ENCODE measurements at places on chromosomes 11 and 22.

DNA sequence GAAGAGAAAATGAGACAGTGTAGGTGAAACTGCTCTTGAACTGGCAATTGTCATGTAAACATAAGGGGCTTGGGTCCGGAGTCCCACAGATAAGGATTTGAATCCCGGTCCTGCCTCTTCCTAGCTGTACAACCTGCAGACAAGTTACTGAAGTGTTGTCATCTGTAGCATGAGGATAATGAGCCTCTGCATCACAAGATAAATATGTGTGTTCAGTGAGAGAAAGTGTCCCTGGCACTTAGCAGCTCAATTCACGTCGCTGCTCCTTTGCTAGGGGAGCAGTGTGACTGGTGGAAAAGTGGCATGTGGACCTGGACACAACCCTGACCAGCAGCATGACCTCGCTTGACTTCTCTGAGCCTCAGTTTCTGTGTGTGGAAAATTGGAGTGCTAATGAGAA lies 73.7 kb upstream of the NECTIN1 start:
- no peak for DNase-seq

- peak; percentile 48 for DNase-seq
These were observed at the start of gene STK33 for GRCh38 chr11:8593935-8594909. STK33 (minus strand) TSS chr11:8594228; CDS start chr11:8474905, 119,323 bp downstream.

GRCh38 chr11:58658623-58659022 lies 36.2 kb downstream of the CNTF start:
- no peak for DNase-seq

DNA sequence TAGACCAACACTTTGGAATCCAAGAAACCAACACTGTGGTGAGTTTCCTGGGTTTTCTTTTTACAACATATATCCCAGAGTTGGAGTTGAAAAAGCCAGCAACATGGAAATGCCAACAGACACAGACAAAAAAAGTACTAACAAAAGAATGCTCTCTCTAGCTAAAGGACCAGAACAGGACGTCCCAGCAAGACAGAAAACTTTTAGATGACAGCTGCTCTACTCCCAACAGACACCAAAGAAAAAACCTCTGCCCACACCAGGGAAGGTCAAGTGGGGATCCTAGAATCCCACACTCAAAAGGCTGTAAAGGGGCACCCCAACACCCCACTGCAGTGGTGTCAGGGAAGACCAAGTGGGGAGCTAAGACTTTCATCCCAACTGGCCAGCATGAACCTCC lies 23.3 kb downstream of the RRAS2 start:
- DNase-seq: no peak

GRCh38 chr11:101620026-101620425 lies 36.2 kb upstream of the TRPC6 start:
- DNase-seq: no peak

GRCh38 chr11:70341881-70342429 lies 56.4 kb upstream of the CTTN start:
- no peak for DNase-seq

- DNase-seq: no peak
These were observed 32.1 kb upstream of the ZBTB16 start for GRCh38 chr11:114027391-114027790.

DNA sequence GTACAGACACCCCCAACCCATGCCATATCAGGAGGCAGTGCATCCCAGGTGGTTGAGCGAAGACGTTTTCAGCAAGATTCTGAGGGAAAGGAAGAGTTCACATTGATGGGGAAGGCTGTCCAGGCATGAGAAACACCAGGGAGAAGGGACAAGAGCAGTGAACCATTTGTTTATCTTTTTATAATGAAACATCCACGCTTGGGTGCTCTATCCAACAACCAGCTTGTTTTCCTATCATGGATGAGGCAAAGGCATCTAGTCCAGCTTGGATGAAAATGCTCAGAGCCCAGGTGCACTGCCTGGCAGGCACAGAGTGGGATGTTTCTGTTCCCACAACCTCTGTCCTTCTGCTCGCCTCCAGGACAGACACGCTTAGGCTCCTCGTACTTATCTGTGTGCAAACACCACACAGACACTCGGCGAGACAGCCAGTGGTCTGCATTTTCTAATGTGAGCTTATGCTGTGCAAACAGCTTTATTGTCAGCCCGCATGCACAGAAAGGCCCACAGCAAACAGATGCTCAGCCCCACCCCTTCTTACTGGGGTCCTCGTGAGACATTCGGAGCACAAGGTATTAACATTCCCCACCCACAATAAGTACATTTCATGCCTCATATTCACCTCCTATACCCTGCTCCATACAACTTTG lies 45.4 kb upstream of the NTM start:
- DNase-seq: no peak

GRCh38 chr11:125239585-125240560 lies 75.3 kb downstream of the PKNOX2 start:
- DNase-seq: no peak

DNA sequence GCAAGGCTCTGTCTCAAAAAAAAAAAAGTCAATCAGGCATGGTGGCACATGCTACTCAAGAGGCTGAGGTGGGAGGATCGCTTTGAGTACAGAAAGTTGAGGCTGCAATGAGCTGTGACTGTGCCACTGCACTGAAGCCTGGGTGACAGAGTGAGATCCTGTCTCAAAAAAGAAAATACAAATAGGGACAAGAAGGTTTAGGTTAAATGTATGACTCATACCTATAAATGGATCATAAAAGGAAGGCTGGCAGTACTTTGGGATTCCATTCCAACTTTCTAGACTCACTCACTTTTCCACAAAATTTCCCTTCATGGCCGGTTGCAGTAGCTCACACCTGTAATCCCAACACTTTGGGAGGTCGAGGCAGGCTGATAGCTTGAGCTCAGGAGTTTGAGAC lies 25.6 kb upstream of the OSBP start:
- peak; percentile 21 for DNase-seq

DNA sequence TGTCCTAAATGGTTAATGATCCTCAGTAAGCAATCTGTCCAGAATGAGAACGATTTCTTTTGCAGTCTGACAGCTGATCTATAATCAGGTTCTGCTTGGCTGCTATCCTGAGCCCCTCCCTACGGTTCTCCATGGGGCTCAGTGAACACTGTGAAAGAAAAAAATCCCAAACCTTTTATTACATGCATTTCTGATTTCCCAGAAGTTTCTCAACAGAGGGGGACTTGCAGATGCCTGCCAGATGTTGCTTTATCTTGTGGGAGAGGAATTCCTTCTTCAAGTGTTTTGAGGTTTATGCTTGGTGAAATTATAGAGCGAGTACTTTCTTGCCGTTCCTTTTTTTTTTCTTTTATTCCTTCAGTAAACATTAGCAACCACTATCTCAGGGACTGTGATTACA lies 531.9 kb upstream of the ISX start:
- DNase-seq: no peak

GRCh38 chr22:38715176-38715764 lies 9.5 kb downstream of the GTPBP1 start:
- no peak for DNase-seq

DNA sequence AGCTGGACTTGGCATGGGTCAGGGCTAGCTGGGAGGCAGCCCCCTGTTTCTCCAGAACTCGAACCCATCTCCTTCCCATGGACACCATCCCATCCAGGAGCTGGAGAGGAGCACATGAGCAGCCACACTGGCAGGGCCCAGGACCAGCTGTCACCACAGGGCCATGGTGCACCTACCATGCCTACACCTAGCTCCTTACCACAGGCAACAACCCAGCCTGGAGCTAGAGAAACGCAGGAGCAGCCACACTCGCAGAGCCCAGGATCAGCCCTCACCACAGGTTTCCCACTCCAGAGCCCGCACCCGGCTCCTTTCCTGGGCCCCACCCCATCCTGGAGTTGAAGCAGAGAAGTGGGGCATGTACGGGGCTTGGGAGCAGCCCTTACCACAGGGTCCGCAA lies 50.2 kb downstream of the GAB4 start:
- no peak for DNase-seq

DNA sequence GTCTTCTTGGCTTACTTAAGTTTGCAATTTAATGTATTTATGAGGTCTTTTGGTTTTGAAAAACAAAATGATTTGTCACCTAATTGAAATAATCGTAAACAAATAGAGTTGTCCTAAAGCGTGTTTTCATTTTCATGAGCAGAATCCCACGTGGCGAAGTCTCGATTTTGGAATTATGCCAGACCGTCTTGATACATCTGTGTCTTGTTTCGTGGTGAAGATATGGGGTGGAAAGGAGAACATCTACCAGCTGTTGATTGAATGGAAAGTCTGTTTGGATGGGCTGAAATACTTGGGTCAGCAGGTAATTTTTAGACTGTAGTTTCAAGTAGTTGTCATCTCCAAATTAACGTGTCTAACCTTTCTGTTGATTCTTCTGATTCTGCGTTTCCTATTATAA lies 64.7 kb downstream of the UVRAG start:
- no peak for DNase-seq

- no peak for DNase-seq
These were observed 166.3 kb downstream of the TMEM135 start for GRCh38 chr11:87203907-87204602.

GRCh38 chr11:68191661-68192579 lies 21.2 kb downstream of the KMT5B start:
- no peak for DNase-seq

DNA sequence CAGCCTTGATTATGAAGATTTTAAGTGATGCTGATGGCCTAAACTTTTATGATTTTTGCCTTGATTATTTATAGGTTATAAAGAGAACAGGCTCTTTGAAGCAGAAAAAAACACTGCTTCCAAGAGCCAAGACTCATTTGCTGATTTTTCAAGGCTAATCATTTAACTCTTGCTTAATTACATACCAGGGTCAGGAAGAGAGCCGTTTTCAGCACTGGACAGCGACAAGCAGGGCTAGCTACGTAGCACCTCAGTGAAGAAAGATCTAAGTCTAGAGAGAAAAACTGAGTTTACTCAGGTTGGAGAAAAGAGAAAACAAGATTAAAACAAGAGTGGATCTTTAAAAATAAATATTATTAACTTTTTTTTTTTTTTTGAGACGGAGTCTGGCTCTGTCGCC lies 615.4 kb upstream of the B3GAT1 start:
- DNase-seq: no peak

DNA sequence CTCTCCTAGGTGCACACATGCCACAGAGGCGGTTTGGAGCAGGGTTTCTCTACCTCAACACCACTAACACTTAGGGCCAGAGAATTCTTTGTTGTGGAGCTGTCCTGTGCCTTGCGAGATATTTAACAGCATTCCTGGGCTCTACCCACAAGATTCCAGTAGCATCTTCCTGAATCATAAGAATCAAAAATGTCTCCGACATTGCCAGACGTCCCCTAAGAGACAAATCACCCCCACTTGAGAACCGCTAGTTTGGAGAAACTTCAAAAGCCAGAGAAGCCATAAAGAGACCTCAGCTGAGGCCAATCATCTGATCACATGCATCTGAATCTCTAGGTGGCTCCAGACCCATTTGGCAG lies 16.1 kb downstream of the MFNG start:
- no peak for DNase-seq

- DNase-seq: no peak
These were observed 15.8 kb downstream of the KBTBD3 start for GRCh38 chr11:106061249-106061784.

- peak; percentile 66 for DNase-seq
These were observed 43.9 kb downstream of the BIRC2 start for GRCh38 chr11:102390667-102391465.

DNA sequence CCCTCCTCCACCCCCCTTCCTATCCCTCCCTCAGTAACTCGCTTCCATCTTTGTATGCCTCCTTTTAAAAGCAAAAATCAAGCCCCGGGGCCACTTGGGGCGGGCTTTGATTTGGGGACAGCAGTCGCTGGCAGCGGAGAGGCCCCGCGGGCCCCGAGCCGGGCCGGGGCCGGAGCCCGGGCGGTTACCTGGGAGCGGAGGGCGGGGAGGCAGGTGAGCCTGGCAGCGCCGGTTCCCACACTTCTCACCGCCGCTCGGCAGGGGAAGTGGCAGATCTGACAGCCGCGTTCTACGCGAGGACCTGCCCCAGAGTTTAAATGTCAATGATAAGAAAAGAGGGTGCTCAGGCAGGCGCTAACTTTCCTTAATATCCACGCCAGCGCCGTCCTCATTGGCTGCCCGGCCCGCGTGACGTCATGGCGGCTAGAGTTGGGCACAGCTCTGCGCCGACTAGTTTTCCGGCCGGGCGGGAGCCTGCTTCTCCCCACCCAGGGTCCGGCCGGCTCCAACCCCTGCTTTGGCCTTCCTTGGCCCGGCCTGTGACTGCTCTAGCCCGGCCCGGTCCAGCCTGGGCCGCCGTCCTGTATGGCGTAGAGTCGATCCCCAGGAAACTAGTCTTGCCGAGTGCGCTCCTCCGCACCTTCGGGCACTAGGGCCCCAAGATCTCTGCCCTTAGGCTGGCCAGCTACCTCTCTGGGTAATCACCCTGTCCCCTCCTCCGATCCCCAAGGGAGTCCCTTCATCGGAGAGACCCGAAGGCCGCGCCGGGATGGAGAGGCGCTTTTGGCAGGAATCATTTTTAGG lies 6.7 kb upstream of the PAX6 start:
- no peak for DNase-seq

DNA sequence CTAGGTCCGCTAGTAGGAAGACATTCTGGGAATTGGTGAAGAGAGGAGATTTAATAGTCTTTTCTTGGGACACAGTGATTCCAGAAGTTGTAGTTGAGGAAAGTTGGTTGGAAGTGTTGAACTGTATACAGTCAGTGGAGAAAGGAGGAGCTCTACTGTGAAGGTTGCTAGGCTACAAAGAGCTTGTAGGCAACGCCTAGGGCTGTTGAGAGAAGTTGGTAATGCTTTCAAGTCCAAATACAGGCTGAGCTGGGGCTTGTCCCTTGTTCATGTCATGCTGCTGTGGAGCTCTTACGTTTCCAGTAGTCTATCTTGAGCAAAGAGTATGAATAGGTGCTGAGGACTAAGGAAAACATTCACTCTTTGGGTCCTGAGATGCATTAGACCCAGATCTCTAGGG lies 1.1 kb downstream of the TBCEL start:
- peak; percentile 7 for DNase-seq

DNA sequence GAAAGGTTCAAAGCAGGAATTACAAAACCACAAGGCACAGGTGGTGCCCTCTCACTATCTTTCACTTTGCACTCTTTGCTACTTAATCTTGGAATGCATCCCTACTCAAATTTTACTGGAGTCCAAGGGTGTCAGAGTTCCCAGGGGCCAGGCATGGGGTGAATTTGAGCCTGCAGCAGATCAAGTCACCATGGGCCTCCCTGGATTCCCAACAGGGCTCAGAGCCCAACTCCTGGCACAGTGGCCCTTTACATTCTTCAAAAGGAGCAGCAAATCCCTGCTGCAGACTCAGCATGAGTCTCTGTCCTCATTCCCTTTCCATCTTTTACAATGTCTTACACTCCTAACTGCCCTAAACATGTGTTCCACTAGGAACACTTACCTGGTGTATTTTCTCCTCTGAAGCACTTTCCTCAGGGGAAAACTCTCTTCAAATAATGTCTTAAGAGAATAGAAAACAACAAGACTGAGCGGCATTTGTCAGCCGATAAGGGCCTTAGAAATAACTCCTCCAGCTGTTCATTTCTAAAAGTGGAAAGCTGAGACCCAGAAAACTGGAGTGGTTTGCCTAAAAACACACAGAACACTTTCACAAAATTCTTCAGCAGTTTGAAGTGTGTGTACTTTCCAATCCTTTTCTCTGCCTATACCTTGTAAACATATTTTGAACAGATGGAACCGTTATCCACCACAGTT lies 596.0 kb downstream of the INSC start:
- DNase-seq: no peak

GRCh38 chr22:22933100-22933806 lies 45.6 kb downstream of the IGLL5 start:
- no peak for DNase-seq
